Left ventricle myocardium superior (tissue), 1 donor: ENCODE measurements at places on chromosomes 2 and 18. TPM values are rescaled to one million over a fixed set of nuclear protein-coding genes. Genes with fewer than 3 reads are reported as not detected.

GRCh38 chr2:140891614-140892212 lies 1239.1 kb downstream of the LRP1B start:
- DNase-seq = no peak

Gene RAX
- total RNA-seq = not detected

DNA sequence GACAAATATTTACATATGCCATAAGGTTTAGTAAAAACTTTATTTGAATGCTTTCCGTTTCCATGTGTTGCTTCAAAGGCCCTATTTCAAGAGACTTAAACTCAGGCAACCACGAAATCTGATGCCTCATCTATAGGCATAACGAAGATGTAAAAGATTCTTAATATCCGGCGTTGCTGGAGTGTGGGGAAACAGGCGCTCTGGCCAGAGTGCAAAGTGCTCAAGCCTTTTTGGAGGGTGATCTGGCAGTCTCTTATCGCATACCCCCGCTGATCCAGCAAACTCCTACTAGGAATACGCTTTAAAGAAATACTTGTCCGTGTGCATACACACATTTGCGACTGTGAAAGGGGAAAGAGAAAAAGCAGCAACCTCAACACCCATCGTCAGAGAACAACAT lies 108.8 kb downstream of the NOL10 start:
- DNase-seq = no peak

GRCh38 chr2:150427298-150427697 lies 60.2 kb downstream of the RND3 start:
- no peak for DNase-seq

Gene TPGS2
- 25.1 TPM for total RNA-seq

DNA sequence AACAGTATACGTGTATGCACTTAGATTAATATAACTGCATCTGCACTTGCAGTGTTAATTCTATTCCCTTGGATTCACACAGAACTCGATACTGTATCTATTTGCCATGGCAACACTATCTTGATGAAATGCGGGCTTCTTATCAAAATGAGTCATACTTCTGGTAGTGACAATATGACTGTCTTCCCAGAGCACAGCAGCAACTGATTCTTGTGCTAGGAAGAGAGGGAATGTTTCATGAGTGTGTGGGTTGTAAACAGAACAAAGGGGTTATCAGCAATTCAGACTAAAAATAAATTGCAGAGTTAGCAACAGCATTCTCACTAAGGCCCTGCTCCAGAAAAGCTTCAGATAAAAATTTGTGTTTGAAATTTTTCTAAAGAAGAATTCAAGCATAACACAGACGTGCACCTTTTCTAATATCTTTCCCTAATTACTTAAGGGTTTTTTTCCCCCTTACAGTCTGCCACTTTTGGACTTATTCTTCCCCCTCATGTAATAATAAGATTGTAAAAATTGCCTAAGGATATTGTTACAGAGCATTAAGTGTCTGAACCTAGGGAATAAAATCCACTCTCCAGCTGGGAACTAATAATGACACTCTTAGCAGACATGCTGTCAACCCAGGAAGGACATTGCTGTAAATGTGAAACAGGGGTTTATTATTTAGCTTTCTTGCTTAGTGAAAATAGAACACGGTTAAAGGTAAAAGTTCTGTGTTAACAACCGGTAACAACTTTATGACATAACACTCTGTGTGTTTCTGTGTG lies 99.9 kb upstream of the SLC38A11 start:
- no peak for DNase-seq

Gene TRIM54
- 291 TPM for total RNA-seq

GRCh38 chr2:162065767-162066166 lies 8.2 kb downstream of the DPP4 start:
- no peak for DNase-seq

Gene SERPINB11
- not detected for total RNA-seq

Gene TSGA10
- 4.7 TPM for total RNA-seq
